ENCODE measurements at places on chromosomes 16 and 17.

- no peak for DNase-seq
Measured at GRCh38 chr16:56944954-56945839, 13.3 kb downstream of the HERPUD1 start.

DNA sequence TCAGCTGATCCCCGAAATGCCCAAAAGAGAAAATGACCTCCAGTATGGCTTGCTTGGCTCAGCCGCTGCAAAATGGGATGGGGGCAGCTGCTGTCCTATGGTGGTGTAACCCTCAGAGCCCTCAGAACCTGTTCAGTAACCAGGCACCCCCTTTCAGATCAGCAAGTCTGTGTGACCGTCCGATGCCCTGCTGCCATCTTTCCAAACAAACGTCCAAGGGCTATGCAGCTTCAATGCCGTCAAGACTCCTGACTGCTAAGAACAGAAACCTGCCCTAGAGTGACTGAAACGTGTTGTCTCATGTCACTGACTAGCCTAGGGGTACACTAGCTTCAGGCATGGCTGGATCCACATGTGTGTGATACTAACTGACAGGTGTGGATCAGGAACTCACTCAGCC lies 70.4 kb downstream of the GNAO1 start:
- DNase-seq = no peak

GRCh38 chr16:85243308-85243707 lies 131.0 kb upstream of the CIBAR2 start:
- no peak for DNase-seq

DNA sequence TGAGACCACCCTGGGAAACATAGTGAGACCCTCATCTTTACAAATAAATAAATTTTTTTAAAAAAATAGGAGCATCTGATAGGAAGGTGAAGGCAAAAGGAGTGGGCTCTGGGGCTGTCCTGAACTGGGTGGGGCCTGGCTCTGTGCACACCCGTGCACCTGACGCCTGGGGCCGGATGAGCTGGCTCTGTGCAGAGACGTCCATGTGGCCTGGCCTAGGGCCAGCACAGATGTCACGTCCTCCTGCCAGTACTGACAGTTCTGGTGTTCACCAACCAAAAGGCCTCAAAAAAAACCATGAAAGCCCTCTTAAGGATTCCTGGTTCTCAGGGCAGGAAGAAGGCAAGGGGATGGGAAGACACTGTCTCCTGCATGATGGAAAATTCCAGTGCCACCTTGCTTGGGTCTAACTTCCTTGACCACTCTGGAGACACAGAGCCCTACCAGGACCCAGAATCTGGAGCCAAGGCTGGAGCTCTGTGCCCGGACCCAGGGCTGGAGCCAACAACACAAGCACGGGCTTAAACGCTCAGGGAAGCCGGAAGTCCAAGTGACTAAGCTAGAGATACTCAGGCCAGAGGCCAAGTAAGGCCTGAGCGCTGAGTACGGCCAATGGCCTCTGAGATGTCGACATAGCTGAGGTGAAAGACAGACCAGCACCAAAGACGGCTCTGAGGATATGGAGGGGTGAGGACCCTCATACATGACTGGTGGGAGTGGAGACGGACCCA lies 32.9 kb downstream of the COPRS start:
- DNase-seq = no peak

DNA sequence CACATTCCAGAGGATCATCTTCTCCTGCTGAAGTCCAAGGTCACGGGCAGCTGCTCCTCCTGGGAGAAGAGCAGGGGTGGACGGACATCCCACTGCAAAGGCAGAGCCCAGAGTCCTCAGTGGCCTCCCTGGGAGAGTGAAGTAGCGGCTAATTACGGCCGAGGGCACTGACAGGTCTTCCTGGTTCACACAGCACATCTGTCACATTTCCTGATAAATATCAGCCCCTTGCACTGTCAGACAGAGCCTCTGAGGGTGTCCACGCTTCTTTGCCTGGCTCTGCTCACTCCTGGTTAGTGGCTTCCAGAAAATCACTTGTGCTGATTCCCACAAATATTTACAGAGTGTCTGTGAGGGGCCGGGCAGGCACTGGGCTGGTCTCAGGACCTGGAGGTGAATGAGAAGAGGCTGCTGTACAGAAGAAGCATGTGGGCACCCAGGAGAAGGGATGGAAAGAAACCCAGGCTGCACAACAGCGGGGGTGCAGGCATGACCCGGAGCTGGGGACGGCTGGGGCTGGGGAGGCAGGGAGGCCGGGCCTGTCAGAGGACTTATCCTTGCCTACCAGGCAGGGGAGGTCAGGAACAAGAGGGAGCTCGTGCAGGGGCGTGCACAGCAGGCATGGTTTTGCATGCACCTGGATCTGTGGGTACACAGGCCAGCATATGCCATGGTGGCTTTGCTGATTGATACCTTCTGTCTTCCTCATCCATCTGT lies 258.2 kb upstream of the TNRC6C start:
- DNase-seq = no peak

DNA sequence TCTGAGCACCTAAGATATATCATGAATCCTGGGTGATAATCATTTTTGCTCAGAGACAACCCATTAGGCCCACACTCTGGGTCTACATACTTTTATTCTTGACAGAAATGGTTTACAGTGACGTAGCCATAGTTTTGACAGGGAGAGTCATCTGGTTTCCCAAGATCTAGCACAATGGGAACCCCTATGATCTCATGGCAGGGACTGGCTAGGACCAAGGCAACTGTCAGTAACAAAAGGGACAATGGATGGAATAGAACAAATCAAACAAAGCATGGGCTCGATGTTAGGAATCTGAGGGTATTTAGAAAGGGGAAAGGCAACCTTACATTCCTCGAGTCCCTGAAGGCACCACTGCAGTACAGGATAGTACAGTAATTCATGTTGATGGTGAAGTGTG lies 20.5 kb downstream of the CFAP97D1 start:
- no peak for DNase-seq

- no peak for DNase-seq
Measured at GRCh38 chr17:65551267-65552040, 10.0 kb downstream of the AXIN2 start.

DNA sequence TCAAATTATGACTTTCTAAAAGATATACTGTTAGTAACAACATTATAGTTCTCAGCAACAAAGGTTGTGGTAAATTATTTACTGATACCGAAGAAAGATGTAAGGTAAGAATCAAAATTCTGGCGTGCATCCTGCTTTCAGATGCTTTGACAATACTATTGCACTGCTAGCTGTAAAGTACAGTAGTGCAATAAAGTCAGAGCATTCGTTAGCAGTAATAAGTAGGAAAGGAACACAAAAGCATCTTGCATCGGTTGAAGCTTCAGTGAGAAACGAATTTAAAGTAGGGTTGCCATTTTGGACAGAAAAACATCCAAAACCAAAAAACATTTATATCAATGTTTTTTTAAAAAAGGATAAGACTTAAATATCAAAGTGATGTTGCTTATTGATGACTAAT lies 4.0 kb downstream of the SKA2 start:
- DNase-seq = no peak

DNA sequence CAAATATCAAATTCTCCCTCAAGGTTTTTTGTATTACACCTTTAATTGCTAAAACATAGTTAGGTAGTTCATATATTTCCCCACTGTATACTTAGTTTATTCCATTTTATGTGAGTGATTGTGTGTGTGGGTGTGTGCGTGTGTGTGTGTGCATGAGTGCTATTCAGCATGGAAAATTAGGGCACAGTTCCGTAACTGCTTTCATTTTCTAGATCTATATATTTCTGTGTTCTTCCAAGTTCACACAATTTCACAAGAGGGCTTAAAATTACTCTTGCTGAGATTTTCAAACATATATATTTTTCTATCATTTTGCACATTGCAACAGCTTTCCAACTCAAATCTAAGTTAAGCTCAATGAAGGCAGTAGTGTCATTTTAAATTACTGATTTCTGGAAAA lies 782.9 kb upstream of the SOX9 start:
- no peak for DNase-seq

DNA sequence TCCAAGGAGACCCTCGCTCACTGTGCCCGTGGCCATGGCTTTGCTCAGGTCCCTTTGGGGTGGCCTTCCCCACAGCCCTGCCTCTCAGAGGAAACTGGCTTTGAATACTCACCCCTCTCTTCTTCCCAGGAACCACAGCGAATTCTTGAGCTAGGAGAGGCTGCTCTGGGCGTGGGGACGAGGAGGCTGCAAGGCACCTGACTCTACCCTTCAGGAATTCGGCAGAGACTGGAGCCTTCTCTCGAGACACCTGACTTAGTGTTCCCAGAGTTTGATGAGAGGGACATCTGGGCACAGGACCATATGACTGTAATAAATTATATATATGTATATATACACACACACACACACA lies 6.2 kb downstream of the LLGL2 start:
- no peak for DNase-seq

DNA sequence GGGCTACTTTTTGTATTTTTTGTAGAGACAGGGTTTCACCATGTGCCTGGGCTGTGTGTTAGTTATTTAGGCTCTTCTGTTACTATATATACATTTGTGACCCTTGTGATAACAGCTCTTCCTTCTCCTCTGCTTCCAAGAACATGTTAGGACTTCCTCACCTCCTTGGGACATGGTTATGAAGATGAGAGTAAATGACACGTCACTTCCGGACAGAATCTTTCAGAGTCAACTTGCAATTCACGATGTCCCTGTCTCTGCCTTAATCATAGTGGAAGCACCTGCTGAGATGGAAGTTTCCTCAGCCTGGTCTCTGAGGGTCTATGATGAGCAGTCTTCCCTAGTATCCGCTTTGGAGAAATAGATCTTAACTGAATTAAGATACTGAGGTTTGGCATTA lies 42.9 kb downstream of the CCDC42 start:
- DNase-seq = no peak

GRCh38 chr17:38464251-38464722 lies 36.0 kb downstream of the ARHGAP23 start:
- DNase-seq = no peak

- DNase-seq = no peak
Measured at GRCh38 chr16:65388592-65388991, 266.7 kb upstream of the CDH11 start.

GRCh38 chr16:66416939-66417700 lies 10.0 kb upstream of the BEAN1 start:
- DNase-seq = no peak

DNA sequence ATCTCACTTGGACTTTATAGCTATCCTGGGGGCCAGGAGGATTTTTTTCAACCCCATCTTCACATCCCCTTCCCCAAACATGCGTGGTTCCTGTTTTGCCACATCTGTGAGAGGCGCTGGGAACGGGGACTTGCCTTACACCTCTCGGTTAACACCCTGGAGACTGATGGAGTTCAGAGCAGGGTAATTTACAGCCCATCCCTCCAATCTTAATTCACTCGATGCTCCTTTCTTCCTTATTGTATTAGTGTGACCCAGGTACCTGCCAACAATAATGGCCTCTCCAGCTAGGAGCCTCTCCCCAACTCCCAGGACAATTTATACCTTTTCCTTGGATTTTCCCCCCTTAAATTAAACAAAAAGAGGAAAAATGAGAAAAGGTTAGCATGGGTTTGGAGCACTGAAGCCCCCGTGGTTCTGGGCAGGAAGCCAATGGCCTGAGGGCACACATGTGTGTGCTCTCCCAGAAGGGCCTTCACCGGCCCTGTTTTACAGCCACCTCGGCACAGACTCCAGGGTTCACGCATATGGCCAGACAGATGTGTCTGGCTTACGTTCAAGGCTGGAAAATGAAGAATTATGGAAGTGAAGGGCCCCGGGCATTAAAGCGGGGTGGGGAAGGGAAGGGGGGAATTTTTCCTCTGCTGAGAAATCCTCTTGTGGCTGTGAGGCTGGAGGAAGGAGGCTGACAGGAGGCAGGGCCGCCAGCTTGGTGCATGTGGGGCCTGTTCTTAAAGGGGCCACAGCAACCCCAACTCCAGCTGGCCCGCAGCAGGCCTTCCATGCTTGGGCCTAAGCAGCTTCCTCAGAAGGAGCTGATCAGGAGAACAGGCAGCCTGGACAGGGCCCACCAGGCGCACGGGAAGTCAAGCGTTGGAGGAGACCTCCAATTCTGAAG lies 21.4 kb downstream of the HIC1 start:
- DNase-seq = no peak

DNA sequence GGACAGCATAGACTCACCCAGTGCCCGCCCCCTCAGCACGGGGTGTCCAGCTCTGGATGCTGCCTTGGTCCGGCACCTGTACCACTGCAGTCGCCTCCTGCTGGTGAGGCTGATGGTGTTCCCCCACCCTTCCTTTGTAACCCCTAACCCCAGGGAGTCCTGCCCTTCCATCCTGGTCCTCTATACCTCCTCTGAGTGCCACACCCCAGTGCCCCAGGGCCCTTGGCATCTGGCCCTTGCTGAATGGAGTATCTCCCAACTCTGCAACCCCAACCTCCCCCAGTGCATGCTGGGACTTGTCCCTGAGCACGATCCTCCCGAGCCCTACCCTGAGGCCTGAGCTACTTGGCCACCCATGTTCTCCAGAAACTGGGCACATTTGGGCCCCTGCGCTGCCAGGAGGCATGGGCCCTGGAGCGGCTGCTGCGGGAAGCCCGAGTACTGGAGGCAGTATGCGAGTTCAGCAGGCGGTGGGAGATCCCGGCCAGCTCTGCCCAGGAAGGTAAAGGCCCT lies 15.8 kb downstream of the RIPOR1 start:
- DNase-seq = no peak

DNA sequence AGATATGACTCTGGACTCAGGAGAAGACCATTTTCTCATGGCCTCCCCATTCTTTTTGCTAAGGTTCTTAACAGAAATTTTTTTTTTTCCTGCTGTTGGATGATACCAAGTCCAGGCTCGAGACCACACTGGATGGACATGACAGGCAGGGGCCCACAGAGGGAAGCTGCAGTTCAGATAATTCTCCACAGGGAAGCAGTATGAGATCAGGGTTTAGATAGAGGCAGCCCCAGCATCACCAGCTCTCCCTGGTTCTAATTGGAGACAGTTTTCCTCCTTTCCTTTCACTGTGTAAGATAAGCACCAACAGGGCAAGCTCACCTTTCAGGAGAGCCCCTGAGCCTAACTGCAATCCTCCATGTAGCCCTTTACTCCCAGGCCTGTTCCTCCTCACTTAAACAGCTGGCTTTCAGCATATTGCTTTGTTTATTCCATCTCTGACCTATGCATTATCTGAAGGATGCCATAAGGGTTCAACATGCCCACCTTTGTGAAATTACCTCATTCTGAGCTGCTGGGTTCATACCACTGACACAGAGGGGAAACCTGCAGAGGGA lies 108.1 kb downstream of the SNX11 start:
- DNase-seq = no peak
